Astrocyte (in vitro differentiated cells and primary cell): ENCODE measurements at places on chromosomes 6 and 20. TPM values are rescaled to one million over a fixed set of nuclear protein-coding genes. Genes with fewer than 3 reads are reported as not detected.

DNA sequence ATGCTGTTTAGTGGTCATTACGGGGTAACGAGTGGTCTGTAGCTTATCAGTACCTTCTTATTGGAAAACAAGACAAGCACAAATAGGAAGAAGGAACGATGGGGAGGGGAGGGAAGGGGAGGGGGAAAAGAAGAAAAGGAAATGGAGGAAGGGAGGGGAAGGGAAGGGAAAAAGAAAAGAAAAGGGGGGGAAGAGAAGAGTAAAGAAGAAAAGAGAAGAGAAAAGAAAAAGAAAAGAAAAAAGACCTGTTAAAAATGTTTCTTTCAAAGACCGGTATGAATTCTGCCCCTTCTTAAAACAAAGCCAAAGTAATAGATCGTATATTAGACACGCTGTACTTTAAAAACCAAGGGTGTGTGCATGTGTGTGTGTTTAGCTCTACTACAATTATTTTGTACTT is 2.4 kb upstream of the TENT5A start:
- no peaks in the 10 kb centered on the region for H3K36me3 ChIP-seq
- no peaks in the 10 kb centered on the region for H3K27me3 ChIP-seq
- peaks cover 7% of the 10 kb centered on the region for H3K4me1 ChIP-seq
- H3K27ac ChIP-seq = no peak overlapping the region
- H3K4me3 ChIP-seq = no peak overlapping the region

- no peak overlapping the region for H3K27ac ChIP-seq
- no peak for DNase-seq
- H3K4me1 ChIP-seq = no peaks in the 10 kb centered on the region
These were observed 11.2 kb downstream of the CDC40 start for GRCh38 chr6:110191477-110191876.

GRCh38 chr6:30151580-30151979 is 9.4 kb downstream of the TRIM10 start:
- peaks cover 18% of the 10 kb centered on the region for H3K4me1 ChIP-seq
- H3K36me3 ChIP-seq = no peaks in the 10 kb centered on the region
- no peak for DNase-seq

DNA sequence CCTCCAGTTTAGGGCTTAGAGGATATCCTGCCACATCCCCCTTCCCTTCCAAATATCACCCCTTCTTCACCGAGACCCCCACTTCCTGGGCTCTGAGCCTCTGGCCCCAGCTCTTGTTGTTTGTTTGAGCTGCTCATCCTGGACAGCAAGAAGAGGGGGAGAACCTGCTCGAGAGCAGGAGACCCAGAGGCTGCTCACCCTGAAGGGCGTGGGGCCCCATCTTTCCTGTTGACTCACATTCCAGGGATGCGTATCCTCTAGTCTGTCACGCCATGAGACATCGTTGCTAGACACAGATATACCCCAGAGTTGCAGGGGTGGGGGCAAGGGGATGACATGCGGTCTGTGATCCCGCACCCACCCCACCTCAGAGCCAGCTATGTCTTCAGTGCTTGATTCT is 5.7 kb upstream of the TNXB start:
- H3K27me3 ChIP-seq = no peaks in the 10 kb centered on the region
- DNase-seq = no peak
- H3K4me1 ChIP-seq = peaks cover 18% of the 10 kb centered on the region
- no peak overlapping the region for H3K4me3 ChIP-seq

DNA sequence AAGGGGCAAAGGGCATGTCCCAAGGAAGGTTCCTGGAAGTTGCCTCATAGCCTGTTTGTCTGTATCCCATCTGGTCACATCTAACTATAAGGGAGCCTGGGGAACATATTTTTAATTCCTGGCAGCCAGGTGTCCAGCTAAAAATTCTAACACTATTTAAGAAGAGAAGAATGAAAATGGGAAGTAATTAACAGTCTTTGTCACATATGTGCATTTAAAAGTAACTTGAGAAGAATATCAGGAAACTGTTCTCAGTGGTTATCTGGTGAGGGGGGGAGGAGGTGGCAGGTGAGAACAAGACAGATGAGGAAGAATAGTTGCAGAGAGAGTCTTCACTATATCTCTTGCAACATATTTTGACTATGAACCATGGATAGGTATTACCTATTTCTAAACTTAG is 75.5 kb upstream of the ELOVL5 start:
- DNase-seq = no peak
- peaks cover 5% of the 10 kb centered on the region for H3K27me3 ChIP-seq

GRCh38 chr6:33272275-33273128 is 627 bp downstream of the RPS18 start:
- peaks cover 49% of the 10 kb centered on the region for H3K4me1 ChIP-seq
- peak overlapping the region; percentile 97 for H3K4me3 ChIP-seq
- H3K27ac ChIP-seq = peak overlapping the region; percentile 95

DNA sequence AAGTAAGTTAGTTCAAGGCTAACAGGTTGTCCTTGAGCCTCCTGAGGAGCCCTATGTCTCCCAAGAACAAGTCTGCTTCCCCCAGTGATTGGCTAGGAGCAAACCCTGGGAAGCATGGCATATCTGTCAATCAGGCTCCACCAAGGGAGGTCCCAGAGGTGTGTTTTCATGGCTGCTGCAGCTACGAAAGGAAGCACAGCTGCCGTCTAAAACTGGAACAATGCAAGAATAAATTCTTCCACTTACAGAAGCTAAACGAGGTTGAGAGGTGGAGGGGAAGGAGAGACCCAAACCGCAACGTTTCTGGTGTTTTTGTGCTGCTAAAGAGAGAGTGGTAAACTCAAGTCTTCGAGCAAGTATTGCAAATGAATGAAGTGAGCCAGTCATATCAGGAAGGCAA is 4.9 kb upstream of the PTGIS start:
- no peaks in the 10 kb centered on the region for H3K36me3 ChIP-seq
- no peak overlapping the region for H3K27ac ChIP-seq
- H3K4me1 ChIP-seq = peaks cover 19% of the 10 kb centered on the region
- no peak for DNase-seq
- peaks cover 9% of the 10 kb centered on the region for H3K27me3 ChIP-seq
- H3K4me3 ChIP-seq = no peak overlapping the region

GRCh38 chr6:157080986-157081391 is 242.3 kb downstream of the TMEM242 start:
- no peak for DNase-seq
- no peak overlapping the region for H3K4me3 ChIP-seq
- H3K36me3 ChIP-seq = no peaks in the 10 kb centered on the region
- H3K27ac ChIP-seq = no peak overlapping the region

DNA sequence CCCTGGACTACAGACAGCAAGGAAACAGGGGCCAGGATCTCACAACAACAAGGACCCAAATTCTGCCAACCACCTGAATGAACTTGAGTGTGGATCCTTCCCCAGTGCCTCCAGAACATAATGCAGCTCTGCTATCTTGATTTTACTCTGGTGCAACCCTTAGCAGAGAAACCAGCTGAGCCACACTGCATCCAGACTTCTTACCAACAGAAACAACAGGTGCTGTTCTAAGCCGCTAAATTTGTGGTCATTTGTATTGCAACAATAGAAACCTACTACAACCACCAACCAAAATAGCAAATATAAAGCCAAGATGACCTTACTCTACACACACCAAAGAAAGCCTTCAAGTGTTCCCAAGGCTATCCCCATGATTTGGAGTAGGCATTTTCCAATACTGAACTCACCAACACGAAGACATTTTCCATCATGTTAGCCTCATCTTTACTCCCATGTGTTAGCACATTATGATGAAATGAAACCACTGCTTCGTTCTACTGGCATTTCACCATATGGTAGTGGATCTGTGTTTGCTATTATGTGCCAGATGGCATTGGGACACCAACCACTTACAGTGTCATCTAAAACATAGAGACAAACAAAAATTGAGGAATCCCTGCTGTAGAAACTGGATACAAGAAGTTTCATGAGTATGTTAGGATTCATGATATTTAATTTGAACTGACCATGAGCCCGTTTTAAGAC is 249.8 kb upstream of the ID4 start:
- no peak for DNase-seq
- no peak overlapping the region for H3K27ac ChIP-seq
- no peak overlapping the region for H3K4me3 ChIP-seq
- H3K27me3 ChIP-seq = no peaks in the 10 kb centered on the region
- no peaks in the 10 kb centered on the region for H3K4me1 ChIP-seq

- H3K27ac ChIP-seq = no peak overlapping the region
- no peak overlapping the region for H3K4me3 ChIP-seq
These were observed 321.8 kb upstream of the RNF217 start for GRCh38 chr6:124640432-124640831.

DNA sequence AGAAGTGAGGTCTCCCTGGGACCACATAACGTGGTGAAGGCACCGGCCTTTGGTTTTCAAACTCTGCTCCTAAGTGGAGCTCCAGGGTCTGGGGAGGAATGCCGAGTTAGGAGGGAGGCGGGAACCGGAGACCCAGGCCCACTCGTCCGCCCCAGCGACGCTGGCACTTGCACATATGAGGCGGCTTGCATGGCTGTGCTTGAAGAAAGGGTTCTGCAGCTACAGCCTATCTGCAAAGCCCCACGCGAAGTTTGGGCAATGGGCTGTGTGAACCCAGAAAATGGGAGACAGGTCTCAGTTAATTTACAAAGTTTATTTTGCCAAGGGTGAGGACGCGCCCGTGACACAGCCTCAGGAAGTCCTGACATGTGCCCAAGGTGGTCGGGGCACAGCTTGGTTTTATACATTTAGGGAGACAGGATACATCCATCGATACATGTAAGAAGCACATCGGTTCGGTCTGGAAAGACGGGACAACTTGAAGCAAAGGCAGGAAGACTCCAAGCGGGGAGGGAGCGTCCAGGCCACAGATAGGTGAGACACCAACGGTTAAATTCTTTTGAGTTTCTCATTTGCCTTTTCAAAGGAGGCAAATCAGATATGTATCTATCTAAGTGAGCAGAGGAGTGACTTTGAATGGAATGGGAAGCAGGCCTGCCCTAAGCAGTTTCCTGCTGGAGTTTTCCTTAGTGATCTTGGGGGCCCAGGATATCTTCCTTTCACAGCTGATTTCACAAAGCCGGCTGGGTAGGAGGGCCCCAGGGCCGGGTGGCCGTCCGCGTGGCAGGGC is 782 bp upstream of the PCMTD2 start:
- H3K36me3 ChIP-seq = no peaks in the 10 kb centered on the region
- H3K27me3 ChIP-seq = peaks cover 15% of the 10 kb centered on the region
- H3K27ac ChIP-seq = peak overlapping the region; percentile 40
- no peak for DNase-seq
- H3K4me1 ChIP-seq = peaks cover 15% of the 10 kb centered on the region

- DNase-seq = no peak
- H3K27ac ChIP-seq = no peak overlapping the region
- no peaks in the 10 kb centered on the region for H3K36me3 ChIP-seq
These were observed 12.6 kb upstream of the PIGU start for GRCh38 chr20:34689486-34689885.

DNA sequence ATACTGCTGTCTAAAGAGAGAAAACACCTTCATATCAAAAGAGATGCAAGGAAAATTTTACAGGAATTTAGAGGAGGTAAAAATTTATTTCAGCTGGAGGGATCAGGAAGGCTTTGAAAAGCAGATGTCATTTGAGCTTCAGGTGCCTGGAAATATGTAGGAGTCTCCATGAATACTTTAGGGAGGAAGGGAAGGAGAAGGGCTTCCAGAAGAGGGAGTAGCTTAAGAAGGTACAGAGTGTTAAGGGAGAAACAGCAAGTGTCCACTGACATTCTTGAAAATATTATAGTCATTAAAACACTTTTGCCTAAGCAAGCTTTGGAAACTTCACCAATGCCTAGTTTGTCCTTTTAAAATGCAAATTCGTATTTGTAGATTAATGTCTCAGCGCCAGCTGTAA is 27.2 kb downstream of the L3MBTL3 start:
- peaks cover 8% of the 10 kb centered on the region for H3K36me3 ChIP-seq
- no peaks in the 10 kb centered on the region for H3K27me3 ChIP-seq

GRCh38 chr6:95741045-95741444 is 163.7 kb downstream of the MANEA start:
- no peaks in the 10 kb centered on the region for H3K36me3 ChIP-seq
- no peaks in the 10 kb centered on the region for H3K4me1 ChIP-seq
- H3K27ac ChIP-seq = no peak overlapping the region

GRCh38 chr6:20540683-20541082 is 6.4 kb downstream of the CDKAL1 start:
- H3K27ac ChIP-seq = no peak overlapping the region
- peaks cover 2% of the 10 kb centered on the region for H3K36me3 ChIP-seq
- DNase-seq = no peak
- no peak overlapping the region for H3K4me3 ChIP-seq

- peaks cover 13% of the 10 kb centered on the region for H3K36me3 ChIP-seq
- no peak overlapping the region for H3K4me3 ChIP-seq
- H3K27me3 ChIP-seq = no peaks in the 10 kb centered on the region
- peaks cover 15% of the 10 kb centered on the region for H3K4me1 ChIP-seq
- H3K27ac ChIP-seq = no peak overlapping the region
These were observed 29.4 kb upstream of the RNF8 start for GRCh38 chr6:37324131-37325033.

GRCh38 chr6:39204646-39205244 is 24.5 kb downstream of the KCNK5 start:
- no peak overlapping the region for H3K27ac ChIP-seq
- no peaks in the 10 kb centered on the region for H3K27me3 ChIP-seq
- H3K4me1 ChIP-seq = no peaks in the 10 kb centered on the region
- H3K4me3 ChIP-seq = no peak overlapping the region
- no peaks in the 10 kb centered on the region for H3K36me3 ChIP-seq

- H3K36me3 ChIP-seq = no peaks in the 10 kb centered on the region
- no peaks in the 10 kb centered on the region for H3K4me1 ChIP-seq
- H3K27ac ChIP-seq = no peak overlapping the region
- no peak for DNase-seq
These were observed 310.6 kb downstream of the PRKN start for GRCh38 chr6:162416831-162417537.

DNA sequence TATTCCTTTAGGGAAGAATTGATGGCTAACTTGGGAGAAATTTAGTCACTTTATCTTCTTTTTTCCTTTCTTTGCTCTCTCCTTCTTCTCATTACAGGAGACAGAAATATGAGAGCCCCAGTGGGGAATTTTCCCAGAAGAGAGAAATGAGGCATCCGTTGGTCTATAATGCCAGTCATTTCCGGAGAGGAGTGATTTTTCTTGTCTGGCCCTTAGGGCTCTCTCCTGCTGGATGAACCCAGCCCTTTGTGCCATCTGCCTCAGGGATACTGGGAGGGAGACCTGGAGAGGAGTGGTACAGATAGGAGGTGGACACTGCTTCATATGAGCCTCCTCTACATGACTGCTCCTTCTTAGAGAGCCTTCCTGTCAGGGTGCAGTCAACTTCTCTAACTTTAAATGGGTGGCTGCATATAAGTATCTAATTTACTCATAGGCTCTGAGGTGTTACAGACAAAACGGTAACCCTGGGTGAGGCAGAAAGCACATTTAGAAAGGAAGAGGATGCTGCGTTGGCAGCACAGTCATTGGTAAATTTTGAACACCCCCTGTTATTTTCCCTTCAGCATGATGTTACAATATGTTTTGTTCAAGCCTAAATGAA is 21.9 kb downstream of the RIMS1 start:
- no peak overlapping the region for H3K4me3 ChIP-seq
- no peak for DNase-seq
- no peaks in the 10 kb centered on the region for H3K4me1 ChIP-seq
- no peak overlapping the region for H3K27ac ChIP-seq

- no peak overlapping the region for H3K4me3 ChIP-seq
- no peaks in the 10 kb centered on the region for H3K27me3 ChIP-seq
- H3K36me3 ChIP-seq = no peaks in the 10 kb centered on the region
- H3K27ac ChIP-seq = no peak overlapping the region
These were observed 118.9 kb downstream of the MACROD2 start for GRCh38 chr20:14114065-14114704.

GRCh38 chr6:1624058-1624850 is 14.5 kb downstream of the FOXC1 start:
- no peak for DNase-seq
- peaks cover 86% of the 10 kb centered on the region for H3K27me3 ChIP-seq
- H3K27ac ChIP-seq = no peak overlapping the region
- H3K4me3 ChIP-seq = peak overlapping the region; percentile 69
- H3K36me3 ChIP-seq = no peaks in the 10 kb centered on the region
- peaks cover 8% of the 10 kb centered on the region for H3K4me1 ChIP-seq

PRRT1 gene
- total RNA-seq = 0.45 and 0.67 TPM in 2 replicates

DOK5 gene
- total RNA-seq = 0.82 and 1.2 TPM in 2 replicates

PGC gene
- total RNA-seq = not detected in 2 replicates

KHDC1L gene
- not detected in 2 replicates for total RNA-seq

HLA-DQB1 gene
- 3.7 and 4.1 TPM in 2 replicates for total RNA-seq
